ENCODE measurements at places on chromosomes 2 and 18.

GRCh38 chr2:218436992-218437391, 18.1 kb downstream of the VIL1 start:
- DNase-seq = no peak

DNA sequence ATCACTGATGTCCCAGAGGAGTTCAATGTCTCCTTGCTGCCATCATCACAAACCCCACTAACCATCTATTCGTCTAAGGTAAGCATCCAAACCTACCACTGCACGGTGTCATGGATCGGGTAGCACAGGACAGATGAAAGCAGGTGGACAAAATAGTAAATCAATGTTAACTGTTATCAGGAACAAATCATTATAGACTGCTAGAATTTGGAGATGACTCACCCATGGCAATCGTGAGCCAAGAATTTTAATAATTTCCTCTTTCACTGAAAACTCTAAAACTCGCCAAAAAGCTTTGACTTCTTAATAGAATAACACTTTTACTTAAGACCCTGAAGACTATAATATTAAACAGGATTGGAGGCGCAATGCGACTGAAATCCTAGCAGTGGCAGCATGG, 33.7 kb upstream of the BZW1 start:
- DNase-seq = no peak

GRCh38 chr18:74489676-74490075, 6.5 kb upstream of the CNDP2 start:
- no peak for DNase-seq

DNA sequence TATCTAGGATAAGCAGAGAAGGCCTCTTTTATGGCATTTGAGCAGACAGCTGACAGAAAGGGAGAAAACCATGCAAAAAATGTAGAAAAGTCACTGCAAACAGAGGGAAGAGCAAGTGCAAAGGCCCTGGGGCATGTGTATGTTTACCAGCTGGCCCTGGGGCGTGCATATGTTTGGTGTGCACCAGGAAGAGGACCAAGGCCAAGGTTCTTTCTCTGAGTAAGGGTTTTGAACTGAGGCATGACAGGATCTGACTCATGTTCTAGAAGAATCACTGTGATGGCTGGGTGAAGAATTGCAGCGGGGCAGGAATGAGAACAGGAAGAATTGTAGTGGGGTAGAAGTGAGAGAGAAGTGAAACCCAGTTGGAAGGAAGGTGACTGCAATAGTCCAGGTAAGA, 69.6 kb downstream of the STEAP3 start:
- DNase-seq = no peak

DNA sequence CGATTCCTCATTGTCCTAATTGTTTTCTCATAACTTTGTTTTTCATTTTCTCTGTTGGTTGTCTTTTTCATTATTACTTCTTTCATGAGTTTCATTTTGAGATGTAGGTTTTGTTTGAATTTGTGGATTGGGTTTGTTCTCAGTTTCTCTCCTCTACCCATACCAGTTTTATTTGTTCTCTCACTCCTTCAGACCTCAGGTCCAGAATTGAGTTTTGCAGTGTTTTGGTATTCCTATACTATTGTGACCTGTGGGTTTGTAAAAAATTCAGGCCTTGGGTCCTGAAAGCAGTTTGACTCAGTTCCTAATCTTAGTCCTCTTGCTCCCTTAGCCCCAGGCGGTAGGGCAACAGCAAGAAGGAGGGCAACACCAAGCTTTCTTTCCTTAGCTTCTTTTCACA, 28.3 kb upstream of the UBE2E3 start:
- DNase-seq = no peak

DNA sequence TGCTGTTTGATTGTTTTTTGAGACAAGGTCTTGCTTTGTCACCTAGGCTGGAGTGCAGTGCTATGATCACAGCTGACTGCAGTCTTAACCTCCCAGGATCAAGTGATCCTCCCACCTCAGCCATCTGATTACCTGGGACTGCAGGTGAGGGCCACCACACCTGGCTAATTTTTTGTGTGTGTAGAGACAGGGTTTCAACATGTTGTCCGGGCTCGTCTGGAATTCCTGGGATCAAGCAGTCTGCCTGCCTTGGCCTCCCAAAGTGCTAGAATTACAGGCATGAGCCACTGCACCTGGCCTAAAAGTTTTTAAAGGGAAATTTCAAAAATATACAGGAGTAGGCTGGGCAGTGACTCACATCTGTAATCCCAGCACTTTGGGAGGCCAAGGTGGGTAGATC, 22.4 kb downstream of the CARF start:
- no peak for DNase-seq

GRCh38 chr18:71001597-71001996, 712.8 kb downstream of the SOCS6 start:
- no peak for DNase-seq

DNA sequence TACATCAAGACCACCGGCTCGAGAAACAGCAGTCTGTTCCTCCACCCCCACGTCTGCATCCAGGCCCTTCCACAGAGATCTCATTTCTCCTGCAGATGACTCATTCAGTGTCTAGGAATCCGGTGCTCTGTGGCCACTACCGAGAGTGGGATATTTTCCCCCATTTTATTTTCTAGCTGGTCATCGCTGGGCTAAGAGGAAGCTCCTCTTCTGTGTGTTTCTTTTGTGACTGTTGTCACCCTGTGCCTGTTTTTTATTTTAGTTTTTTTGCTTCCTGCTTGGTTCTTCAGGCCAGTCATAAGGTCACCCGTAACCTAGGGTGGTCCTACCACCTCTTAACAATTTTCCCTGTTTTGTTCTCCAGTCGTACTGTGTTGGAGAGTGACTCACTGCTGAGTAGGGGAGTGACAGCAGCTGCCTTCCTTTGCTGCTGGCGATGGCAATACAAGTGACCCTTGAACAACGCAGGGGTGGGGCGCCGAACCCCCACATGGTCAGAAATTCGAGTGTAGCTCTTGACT, 6.7 kb downstream of the RAMP1 start:
- no peak for DNase-seq

DNA sequence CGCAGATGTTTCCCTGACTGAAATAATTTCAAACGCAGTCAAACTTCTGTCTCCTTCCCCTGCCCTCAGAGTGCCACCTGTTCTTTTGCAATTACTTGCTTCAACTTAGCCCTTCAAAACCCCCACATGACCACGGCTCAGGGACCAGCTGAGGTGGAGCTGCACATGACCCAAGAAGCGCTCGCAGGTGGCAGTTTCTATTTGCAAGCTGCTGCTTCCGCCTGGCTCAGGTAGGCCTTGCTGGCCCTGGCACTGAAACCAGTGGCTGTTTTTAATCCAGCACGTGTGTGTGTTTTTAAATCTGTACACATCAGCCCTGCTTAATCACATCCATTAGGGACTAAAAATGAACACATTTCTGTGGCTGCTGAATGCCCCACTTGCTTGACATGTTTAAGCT, 95.3 kb downstream of the CCDC93 start:
- no peak for DNase-seq

- no peak for DNase-seq
These were observed 96.3 kb downstream of the ANTXR1 start for GRCh38 chr2:69109255-69109654.
